WTC11 (cell line): ENCODE measurements at places on chromosomes 13 and 19.
A peak's percentile ranks its signal among the peaks of the same experiment; 100 is the strongest.

GRCh38 chr13:27261396-27261795, 9.2 kb upstream of the RASL11A start:
- no peak for DNase-seq

DNA sequence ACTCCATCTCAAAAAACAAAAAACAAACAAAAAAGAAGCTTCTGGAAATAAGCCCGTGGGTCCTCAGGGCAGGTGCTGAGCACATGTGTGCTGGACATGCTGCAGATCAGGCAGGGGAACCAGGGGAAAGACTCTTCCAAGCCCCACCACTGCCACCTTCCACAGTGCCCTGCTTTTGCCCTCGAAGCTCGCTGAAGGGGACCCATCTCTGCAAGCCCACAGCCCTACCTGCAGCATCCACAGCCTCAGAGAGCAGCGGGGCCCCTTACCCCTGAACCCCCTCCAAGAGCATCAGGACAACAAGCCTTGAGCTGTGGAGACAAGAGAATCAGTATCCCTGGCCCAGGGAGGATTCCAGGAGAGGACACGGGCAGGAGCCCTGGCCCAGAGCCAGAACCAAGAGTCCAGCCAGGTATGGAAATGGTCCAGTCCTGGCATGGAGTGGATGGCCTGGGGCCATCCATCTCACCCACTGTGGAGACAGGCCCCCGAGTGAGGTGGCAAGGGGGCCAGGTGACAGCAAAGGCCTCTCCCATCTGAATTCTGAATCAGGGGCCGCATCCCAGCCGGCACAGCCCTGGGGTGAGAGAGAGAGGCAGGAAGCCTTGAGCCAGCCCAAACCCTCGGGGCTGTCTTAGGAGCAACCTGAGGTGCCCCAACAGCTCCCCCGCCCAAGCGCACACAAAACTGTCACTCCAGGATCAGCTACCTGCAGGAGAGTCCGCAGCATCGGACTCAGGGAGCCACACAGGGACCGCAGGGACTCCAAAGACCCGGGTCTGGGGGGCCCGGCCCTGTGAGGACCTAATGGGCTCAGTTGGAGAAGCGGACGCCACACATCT, 51.8 kb upstream of the TPM4 start:
- no peak for DNase-seq

- DNase-seq: no peak
These were observed 1183.9 kb downstream of the SLITRK1 start for GRCh38 chr13:82698383-82698782.

DNA sequence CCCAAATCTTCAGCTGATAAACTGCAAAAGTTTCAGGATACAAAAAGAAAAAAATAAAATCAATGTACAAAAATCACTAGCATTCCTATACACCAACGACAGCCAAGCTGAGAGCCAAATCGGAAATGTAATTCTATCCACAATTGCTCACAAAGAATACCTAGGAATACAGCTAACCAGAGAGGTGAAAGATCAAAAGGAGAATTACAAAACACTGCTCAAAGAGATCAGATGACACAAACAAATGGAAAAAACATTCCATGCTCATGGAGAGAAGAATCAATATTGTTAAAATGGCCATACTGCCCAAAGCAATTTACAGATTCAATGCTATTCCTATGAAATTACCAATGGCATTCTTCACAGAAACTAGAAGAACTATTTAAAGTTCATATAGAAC, 29.5 kb downstream of the NLRP11 start:
- DNase-seq: no peak

DNA sequence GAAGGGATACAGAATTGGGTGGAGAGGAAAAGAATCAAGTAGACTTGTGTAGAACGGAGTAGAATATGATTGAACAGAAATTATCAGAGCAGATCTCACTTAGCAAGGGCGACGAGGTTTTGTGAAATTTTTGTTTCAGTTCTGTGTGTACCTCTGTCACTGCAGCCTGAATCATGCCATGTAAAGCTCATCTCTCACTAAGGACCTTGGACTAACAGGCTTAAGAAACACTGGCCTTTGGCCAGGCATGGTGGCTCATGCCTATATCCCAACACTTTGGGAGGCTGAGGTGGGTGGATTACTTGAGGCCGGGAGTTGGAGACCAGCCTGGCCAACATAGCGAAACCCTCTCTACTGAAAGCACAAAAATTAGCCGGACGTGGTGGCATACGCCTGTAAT, 62.6 kb downstream of the MYH14 start:
- no peak for DNase-seq

GRCh38 chr19:10815969-10816644, 19.9 kb downstream of the TMED1 start:
- no peak for DNase-seq

DNA sequence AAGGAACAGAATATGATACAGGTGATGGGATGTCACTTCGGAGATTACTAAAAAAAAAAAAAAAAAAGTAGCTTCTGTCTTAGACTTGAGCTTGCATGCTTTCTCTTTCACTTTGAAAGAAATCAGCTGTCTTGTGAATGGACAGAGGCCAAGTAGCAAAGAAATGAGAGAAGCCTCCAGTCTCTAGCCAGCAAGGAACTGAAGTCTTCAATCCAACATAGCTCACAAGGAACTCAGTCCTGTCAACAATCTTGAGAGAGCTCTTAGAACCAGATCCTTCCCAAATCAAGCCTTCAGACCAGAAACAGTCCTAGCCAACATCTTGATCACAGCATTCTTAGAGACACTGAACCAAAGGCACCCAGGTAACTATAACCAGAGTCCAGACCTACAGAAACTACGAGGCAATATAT, 7.7 kb downstream of the N4BP2L2 start:
- no peak for DNase-seq

DNA sequence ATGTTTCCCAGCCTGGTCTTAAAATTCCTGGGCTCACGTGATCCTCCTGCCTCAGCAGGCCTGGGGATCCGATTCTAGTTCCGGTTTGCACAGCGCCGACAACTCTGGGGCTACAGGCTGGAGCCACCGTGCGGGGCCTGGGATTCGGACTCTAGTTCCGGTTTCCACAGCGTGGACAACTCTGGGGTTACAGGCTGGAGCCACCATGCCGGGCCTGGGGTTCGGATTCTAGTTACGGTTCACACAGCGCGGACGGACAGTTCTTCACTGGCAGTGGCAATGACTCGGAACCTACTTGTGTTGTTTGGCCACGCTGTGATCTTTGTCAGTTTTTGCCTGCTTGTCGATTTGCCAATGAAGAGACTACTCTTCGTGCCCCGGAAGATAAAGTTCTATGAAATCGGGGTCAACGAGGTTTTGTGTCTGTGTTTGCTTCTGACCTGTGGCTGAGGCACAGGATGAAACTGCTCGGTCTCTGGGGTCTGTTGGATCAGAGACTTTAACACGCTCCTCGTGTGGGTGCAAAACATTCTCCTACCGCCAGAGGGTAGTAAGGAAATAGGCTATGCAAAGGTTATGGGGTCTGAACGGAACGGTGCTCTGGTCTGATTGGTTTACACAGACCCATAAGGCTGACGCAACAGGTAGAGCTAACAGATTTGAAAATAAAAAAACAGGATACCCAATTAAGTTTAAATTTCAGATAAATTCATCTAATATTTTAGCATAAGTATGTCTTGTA, 12.1 kb upstream of the ZSCAN1 start:
- peak; percentile 84 for DNase-seq

- DNase-seq: no peak
These were observed 11.2 kb downstream of the KRTDAP start for GRCh38 chr19:35478794-35479677.

- no peak for DNase-seq
These were observed 9.5 kb upstream of the ERFL start for GRCh38 chr19:41937525-41938468.

DNA sequence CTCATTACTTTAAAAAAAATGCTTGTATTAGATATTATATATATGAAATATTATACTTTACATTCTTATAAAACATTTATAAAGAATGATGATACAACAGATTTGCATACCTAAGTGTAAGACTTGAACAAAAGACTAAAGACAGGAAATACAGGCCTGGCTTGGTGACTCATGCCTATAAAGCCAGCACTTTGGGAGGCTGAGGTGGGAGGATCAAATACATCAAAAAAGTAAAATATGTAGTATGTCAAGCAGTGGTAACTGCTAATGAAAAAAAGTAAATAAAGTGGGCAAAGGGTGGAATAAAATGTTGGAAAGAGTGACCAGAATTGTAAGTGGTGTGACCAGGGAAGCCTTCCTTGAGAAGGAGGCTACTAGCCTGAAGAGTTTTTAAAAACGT, 133.7 kb downstream of the GGACT start:
- DNase-seq: no peak

- no peak for DNase-seq
These were observed 21.8 kb downstream of the NAA16 start for GRCh38 chr13:41332829-41333228.

DNA sequence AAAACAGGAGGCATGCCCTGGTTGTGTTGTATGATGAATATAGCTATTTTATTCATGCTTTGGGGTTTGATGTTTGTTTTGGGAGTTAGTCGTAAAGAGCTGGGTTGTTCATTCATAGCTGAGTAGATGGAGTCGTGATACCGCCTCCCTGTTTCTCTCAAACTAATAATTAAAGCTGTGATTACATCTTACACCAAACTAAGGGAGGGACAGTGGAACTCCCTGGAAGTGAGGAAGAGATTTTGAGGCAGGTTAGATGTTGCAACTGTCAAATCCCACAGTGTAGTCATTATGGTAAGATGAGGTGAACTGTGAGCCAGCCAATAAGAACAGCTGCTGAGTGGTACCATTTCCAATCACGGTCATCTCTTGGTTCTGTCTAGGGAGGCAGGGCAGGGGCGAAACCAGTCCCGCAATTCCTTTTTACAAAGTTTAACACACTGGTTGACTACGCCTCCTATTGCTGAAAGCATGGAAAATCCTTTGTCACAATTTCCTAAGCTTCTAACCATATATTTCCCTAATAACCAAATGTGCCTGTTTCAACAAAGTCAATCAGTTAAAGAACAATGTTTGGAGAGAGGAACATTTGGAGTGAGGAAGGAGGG, 207.6 kb upstream of the SERP2 start:
- DNase-seq: no peak

- DNase-seq: no peak
These were observed 17.2 kb downstream of the GTF2F2 start for GRCh38 chr13:45137526-45137925.
